Endodermal cell (in vitro differentiated cells): ENCODE measurements at places on chromosomes 4 and X. TPM values are rescaled to one million over a fixed set of nuclear protein-coding genes. Genes with fewer than 3 reads are reported as not detected.

The SLC6A14 gene
- total RNA-seq: not detected in 2 replicates

The N4BP2 gene
- total RNA-seq: 28.0 to 38.6 TPM (median 37.1 TPM) in 3 replicates

The ZMYM3 gene
- 77.1 and 91.0 TPM in 2 replicates for total RNA-seq

The LIMCH1 gene
- total RNA-seq: 3.1 and 3.2 TPM in 2 replicates

The ABCB7 gene
- 36.1 to 43.1 TPM (median 38.2 TPM) in 3 replicates for total RNA-seq

The ARMCX1 gene
- 22.4 to 26.9 TPM (median 25.6 TPM) in 3 replicates for total RNA-seq

The TMEM47 gene
- total RNA-seq: 7.5 to 13.4 TPM (median 12.6 TPM) in 3 replicates

The TBC1D9 gene
- 28.9 to 36.0 TPM (median 29.0 TPM) in 3 replicates for total RNA-seq

The AGA gene
- total RNA-seq: 15.7 and 15.8 TPM in 2 replicates

The TMEM150C gene
- 19.5 and 29.3 TPM in 2 replicates for total RNA-seq

The ANXA3 gene
- 43.9 and 49.6 TPM in 2 replicates for total RNA-seq

DNA sequence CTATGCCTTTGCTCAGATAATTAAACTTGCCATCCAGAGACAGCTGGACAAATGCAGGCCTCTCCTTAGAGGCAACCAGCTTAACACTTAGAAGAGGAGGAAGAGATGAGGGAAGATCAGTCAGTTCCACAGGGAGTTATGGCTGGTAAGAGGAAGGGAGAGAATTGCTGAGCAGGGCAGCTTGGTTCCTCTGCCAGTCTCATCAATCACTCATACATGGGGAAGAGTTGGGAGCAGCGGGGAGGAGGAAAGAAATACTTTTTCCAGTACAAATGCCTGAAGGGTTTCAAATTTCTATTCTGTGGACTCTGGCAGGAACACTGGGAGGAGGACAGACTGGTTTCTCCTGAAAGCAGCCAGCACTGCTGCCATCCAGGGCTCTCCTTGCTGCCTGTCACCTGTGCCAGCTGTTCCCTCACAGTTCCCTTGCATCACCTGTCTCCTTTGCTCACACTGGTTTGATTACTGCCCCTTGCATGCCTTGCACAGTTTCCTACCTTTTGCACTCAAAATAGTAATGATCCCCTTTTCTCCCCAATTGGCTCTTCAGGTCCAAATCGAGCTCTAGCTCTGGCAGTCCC is 59.5 kb downstream of the PGRMC2 start:
- no peaks in the 10 kb centered on the region for H3K4me1 ChIP-seq
- no peak for DNase-seq

- DNase-seq: no peak
- no peaks in the 10 kb centered on the region for H3K27me3 ChIP-seq
- H3K4me3 ChIP-seq: no peak overlapping the region
- no peaks in the 10 kb centered on the region for H3K4me1 ChIP-seq
Measured at GRCh38 chr4:2814627-2815270, 21.9 kb downstream of the SH3BP2 start.

- H3K27ac ChIP-seq: no peak overlapping the region
- H3K36me3 ChIP-seq: peaks cover 58% of the 10 kb centered on the region
- H3K4me3 ChIP-seq: peak overlapping the region; percentile 95
- H3K4me1 ChIP-seq: peaks cover 5% of the 10 kb centered on the region
- DNase-seq: peak; percentile 54
Measured at GRCh38 chr4:165331823-165332222, 4.4 kb downstream of the MSMO1 start.

DNA sequence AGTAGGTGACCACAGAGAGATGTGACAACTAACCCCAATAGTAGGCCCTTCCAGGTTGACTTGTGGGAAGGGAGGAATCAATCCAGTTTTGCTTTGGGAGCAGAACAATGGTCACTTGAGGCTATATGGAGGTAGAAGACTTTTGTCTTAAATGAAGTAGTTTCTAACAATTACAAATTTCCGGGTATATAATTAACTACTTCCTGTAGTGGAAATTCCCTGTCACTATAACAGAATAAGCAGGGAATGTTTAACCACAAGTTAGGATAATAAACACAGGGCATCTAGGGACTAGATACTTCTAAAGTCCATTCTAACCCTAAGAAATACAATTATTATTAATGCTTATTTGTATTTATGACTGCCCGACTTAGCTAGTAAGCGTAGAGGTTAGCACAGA is 99.0 kb upstream of the TRPC3 start:
- no peak overlapping the region for H3K27ac ChIP-seq
- H3K4me3 ChIP-seq: no peak overlapping the region
- no peak for DNase-seq

- H3K27ac ChIP-seq: no peak overlapping the region
- H3K4me3 ChIP-seq: no peak overlapping the region
- H3K27me3 ChIP-seq: no peaks in the 10 kb centered on the region
- peaks cover 68% of the 10 kb centered on the region for H3K36me3 ChIP-seq
- no peaks in the 10 kb centered on the region for H3K4me1 ChIP-seq
Measured at GRCh38 chr4:118736900-118737299, 51.7 kb downstream of the METTL14 start.

GRCh38 chr4:108492816-108493595 is 127.4 kb upstream of the RPL34 start:
- no peaks in the 10 kb centered on the region for H3K4me1 ChIP-seq
- no peak overlapping the region for H3K27ac ChIP-seq
- H3K36me3 ChIP-seq: no peaks in the 10 kb centered on the region
- H3K4me3 ChIP-seq: no peak overlapping the region
- H3K27me3 ChIP-seq: no peaks in the 10 kb centered on the region

DNA sequence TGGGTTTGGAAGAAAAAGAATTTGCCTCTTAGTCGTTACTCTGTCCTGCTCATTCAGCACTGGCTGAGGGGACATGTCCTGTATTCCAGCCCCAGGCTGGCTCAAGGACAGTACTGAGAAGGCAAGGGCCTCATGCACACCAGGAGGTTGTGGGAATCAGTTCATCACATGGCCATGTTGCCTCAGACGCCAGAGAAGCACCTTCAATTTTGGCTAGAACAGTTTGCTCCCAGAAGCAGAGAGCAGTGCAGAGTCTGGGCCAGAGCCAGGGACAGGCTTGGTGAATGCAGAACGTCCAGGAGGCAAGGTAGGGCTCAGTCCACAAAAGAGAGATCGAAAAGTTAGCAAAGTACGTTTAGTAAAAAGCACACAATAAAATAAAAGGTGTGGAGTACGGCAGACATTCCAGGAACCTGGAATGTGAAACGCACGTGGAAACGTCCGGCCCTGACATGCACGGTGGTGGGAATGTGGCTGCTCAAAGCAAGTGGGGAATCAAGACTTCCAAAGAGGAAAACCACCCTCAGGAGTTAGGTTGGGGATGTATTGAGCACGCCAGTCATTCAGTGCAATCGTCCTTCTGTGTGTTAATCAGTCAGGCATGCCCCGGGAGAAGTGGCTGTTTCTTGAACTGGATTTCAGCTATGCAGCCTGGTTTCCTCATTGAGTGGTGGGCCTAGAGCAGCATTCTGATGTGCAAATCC is 1.2 kb upstream of the SLC2A9 start:
- H3K36me3 ChIP-seq: no peaks in the 10 kb centered on the region
- H3K4me3 ChIP-seq: no peak overlapping the region
- H3K27me3 ChIP-seq: no peaks in the 10 kb centered on the region
- no peak overlapping the region for H3K27ac ChIP-seq

DNA sequence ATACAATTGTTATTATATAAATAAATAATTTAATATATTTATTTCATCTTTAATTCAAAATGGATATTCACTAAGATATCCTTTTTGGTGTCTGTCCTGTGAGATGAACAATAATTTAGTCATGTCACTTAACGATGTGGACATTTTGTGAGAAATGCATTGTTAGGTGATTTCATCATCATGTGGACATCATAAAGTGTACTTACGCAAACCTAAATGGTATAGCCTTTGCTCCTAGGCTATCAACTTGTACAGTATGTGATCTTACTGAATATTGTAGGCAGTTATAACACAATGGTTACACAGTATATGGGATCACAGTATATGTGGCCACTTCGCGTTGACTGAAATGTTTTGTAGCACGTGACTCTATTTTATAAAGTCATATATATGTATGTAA is 20.2 kb upstream of the CHRNA9 start:
- H3K4me3 ChIP-seq: no peak overlapping the region
- no peak for DNase-seq
- H3K27ac ChIP-seq: no peak overlapping the region
- H3K4me1 ChIP-seq: no peaks in the 10 kb centered on the region

DNA sequence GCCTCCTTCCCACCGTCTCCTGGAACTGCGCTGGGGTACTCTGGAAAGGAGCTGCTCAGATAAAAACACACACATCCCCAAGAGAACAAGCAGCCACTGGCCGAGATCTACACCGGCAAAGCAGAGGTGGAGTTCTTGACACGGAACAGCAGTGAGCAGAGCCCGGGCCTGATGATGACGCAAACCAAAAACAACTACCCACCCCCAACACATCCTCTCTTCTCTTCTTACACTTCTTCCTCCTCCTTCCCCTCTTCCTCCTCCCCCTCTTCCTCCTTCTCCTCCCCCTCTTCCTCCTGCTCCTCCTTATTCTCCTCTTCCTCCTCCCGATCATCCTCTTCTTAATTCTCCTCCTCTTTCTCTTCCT is 4.6 kb downstream of the PNMA5 start:
- no peak overlapping the region for H3K27ac ChIP-seq
- no peak for DNase-seq
- no peaks in the 10 kb centered on the region for H3K4me1 ChIP-seq
- H3K4me3 ChIP-seq: no peak overlapping the region

DNA sequence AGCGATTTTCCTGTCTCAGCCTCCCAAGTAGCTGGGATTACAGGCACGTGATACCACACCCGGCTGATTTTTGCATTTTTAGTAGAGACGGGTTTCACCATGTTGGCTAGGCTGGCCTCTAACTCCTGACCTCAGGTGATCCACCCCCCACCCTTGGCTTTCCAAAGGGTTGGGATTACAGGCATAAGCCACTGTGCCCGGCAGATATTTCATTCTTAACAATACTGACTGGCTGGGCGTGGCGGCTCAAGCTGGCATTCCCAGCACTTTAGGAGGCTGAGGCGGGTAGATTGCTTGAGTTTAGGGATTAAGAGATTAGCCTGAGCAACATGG is 1.3 kb downstream of the PQBP1 start:
- H3K4me3 ChIP-seq: no peak overlapping the region
- H3K27ac ChIP-seq: no peak overlapping the region
- no peaks in the 10 kb centered on the region for H3K4me1 ChIP-seq
- H3K27me3 ChIP-seq: no peaks in the 10 kb centered on the region
- no peak for DNase-seq

DNA sequence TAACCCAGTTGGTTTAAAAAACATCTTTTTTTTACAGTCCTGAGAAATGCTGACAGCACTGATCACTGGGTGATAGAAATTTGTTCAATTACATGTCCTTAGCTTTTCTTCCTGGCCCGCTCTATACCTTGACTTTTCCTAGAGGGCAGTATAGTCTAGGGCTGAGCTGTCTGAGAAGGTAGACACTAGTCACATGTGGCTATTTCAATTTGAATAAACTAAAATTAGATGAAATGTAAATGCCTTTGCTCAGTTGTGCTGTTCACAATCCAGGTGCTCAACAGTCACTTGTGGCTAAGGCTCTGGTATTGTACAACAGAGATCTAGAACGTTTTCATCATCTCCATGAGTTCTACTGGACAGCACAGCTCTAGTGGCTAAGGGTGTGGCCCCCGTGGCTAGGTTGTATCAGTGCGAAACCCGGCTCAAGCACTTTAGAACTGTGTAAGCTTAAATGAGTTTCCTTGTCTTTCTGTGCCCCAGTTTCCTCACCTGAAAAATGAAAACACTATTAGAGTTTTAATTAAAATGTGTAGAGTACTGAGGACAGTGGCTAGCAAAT is 111.6 kb upstream of the WDR17 start:
- DNase-seq: no peak
- H3K4me1 ChIP-seq: no peaks in the 10 kb centered on the region
- H3K4me3 ChIP-seq: no peak overlapping the region
- no peaks in the 10 kb centered on the region for H3K36me3 ChIP-seq
- no peak overlapping the region for H3K27ac ChIP-seq
- no peaks in the 10 kb centered on the region for H3K27me3 ChIP-seq

GRCh38 chr4:76055421-76055820 is 19.1 kb upstream of the ART3 start:
- no peak overlapping the region for H3K4me3 ChIP-seq
- no peaks in the 10 kb centered on the region for H3K36me3 ChIP-seq
- DNase-seq: no peak
- H3K4me1 ChIP-seq: no peaks in the 10 kb centered on the region

DNA sequence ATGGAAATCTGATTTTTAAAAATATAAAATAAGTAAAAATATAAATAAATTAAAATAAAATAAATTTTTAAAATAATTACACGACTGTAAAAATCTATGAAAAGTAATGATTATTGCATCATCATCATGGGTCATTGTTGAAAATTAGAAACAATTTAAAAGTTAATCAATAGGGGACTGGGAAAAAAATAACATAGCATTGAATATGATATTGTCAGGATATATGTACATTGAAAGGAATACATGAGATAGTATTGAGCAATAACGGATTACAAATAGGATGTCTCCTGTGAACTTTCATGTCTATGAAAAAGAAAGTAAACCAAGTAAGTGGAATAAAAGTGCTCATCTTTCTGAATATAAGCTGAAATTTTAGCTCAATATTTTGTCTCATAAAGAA is 566.8 kb upstream of the HTR2C start:
- no peaks in the 10 kb centered on the region for H3K4me1 ChIP-seq
- H3K27ac ChIP-seq: no peak overlapping the region

DNA sequence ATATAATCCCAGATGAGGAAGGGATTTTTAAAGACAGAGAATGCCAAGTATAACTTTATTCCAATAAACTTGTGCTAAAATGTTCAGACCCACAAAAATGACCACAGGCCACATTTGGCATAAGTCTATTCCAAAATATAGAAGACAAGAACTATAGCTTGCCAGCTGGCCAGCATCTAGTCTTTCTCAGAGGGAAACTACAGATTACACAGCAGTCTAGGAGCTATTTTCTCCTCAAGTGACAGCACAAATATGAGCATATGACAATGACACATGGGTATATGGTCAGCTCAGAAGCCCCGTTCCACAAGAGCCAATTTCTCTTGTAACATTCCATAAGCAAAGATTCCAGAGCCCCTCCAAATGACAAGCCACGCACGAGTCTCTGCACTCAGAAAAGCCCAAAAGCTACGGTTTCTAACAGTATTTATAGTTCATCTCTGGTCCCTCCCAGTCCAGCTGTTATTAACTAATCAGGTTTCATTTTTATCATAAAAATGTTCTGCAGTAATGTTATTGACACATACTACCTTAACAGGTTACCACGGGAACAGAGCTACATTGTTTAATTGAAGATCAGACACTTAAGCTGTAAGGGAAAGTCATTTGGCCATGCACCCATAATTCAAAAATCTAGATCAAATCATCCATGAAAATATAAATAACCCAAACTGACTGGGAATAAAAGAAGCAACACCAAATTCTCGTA is 70.3 kb downstream of the RAB28 start:
- H3K36me3 ChIP-seq: no peaks in the 10 kb centered on the region
- H3K27ac ChIP-seq: no peak overlapping the region
- no peak overlapping the region for H3K4me3 ChIP-seq

DNA sequence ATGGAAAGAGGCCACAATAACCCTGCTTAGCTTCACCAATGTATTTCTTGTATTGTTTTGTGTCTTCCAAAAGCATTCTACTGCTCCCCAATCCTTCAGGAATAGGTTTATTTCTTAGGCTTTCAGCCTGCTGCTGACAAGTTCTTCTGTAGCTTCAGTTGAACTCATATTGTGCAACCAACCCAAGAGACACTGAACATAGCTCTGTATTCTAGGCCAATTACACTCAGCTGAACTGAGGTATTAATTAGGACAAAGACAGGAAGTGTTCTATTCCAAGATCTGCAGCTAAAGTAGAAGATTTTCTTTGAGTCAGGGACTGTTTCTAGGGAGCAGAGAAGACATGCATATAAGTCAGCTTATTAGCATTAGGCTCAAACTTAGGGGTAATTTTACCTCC is 151.8 kb downstream of the LHFPL1 start:
- no peaks in the 10 kb centered on the region for H3K4me1 ChIP-seq
- no peaks in the 10 kb centered on the region for H3K27me3 ChIP-seq
